GM20000 (cell line): ENCODE measurements at places on chromosomes 11 and 22.

DNA sequence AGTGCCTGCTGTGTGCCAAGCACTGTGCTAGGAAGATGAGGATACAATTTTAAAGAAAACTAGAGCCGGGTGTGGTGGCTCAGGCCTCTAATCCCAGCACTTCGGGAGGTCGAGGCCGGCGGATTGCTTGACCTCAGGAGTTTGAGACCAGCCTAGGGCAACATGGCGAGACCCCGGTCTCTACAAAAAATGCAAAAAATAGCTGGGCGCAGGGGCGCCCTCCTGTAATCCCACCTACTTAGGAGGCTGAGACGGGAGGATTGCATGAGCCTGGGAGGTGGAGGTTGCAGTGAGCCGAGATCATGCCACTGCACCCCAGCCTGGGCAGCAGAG lies 8.3 kb downstream of the TPBGL start:
- no peak for DNase-seq

GRCh38 chr11:2835296-2835695 lies 50.3 kb downstream of the CDKN1C start:
- no peak for DNase-seq

- no peak for DNase-seq
Observed at GRCh38 chr11:71566081-71566620, 788 bp downstream of the KRTAP5-10 start.

- peak; percentile 30 for DNase-seq
Observed at GRCh38 chr22:50577987-50578775, at the start of gene CPT1B. Gene CPT1B (minus strand): TSS chr22:50578427. CDS start chr22:50577915, 512 bp downstream.

- no peak for DNase-seq
Observed at GRCh38 chr11:41786087-41786486, 326.6 kb upstream of the LRRC4C start.

DNA sequence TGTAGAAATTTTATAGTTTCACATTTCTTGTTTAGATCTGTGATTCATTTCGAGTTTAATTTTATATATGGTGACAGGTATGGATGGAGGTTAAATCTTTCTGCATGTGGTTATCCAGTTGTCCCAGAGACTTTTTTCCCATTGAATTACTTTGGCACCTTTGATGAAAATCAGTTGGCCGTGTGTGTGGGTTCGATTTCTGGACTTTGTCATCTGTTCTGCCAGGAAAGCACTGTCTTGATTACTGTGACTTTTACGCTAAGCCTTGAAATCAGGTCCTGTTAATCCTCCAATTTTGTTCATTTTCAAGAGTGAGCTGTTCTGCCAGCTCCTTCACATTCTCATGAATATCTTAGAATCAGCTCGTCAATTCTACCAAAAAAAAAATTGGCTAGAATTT lies 107.4 kb downstream of the KCNQ1 start:
- no peak for DNase-seq

- no peak for DNase-seq
Observed at GRCh38 chr11:115333949-115334348, 170.3 kb downstream of the CADM1 start.

- no peak for DNase-seq
Observed at GRCh38 chr11:12961615-12962014, 47.5 kb upstream of the RASSF10 start.

DNA sequence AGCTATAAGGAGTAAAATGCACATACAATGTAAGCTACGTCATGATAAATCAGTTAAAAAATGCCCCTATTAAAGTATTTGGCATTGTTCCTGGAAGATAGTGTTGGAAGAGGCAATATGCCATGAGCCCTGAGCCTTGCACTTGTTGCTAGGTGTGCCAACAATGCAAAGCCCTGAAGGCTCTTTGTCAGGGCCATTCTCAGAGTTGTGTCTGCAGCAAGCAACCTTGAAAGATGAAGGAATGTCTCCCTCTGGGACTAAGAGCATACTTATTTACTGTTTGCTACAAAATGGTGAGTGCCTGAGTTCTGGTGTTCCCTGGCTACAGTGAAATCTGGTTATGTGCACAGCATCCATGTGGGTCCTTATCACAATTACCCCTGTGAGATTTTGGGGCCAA lies 322.3 kb upstream of the FAT3 start:
- DNase-seq = no peak

- no peak for DNase-seq
Observed at GRCh38 chr11:84837402-84838069, 789.6 kb downstream of the DLG2 start.

DNA sequence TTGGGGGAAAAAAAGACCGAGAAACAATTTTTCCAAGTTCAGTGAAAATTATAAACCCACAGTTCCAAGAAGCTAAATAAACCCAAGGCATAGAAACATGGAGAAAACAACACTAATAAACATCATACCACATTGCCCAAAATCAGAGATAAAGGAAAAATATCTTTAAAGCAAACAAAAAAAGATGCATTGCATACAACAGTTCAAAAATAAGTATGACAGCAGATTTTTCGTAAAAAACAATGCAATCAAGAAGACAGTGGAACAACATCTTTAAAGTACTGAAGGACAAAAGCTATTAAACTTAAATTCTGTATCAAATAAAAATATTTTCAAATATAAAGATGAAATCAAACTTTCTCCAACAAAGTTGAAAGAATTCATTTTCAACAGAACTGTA lies 921.3 kb downstream of the METTL15 start:
- DNase-seq = no peak

DNA sequence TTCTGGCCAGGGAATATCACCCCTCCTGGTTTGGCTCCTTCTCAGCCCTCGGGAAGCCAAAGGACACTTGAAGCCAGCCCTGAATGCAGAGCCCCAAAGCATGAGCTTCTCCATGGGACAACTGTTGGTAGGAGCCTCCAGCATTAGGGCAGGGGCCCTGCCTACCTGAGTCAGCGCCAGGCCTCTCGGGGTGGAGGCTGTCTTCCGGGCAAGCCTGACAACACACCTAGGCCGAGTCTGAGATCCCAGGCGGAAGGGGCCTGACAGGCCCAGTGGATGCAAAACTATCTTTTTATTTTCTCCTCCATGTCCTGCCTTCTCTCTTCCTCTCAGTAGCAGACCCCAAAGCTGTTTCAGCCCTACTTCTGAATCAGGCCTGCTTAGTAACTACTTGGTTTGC lies 27.6 kb downstream of the RCOR2 start:
- no peak for DNase-seq

DNA sequence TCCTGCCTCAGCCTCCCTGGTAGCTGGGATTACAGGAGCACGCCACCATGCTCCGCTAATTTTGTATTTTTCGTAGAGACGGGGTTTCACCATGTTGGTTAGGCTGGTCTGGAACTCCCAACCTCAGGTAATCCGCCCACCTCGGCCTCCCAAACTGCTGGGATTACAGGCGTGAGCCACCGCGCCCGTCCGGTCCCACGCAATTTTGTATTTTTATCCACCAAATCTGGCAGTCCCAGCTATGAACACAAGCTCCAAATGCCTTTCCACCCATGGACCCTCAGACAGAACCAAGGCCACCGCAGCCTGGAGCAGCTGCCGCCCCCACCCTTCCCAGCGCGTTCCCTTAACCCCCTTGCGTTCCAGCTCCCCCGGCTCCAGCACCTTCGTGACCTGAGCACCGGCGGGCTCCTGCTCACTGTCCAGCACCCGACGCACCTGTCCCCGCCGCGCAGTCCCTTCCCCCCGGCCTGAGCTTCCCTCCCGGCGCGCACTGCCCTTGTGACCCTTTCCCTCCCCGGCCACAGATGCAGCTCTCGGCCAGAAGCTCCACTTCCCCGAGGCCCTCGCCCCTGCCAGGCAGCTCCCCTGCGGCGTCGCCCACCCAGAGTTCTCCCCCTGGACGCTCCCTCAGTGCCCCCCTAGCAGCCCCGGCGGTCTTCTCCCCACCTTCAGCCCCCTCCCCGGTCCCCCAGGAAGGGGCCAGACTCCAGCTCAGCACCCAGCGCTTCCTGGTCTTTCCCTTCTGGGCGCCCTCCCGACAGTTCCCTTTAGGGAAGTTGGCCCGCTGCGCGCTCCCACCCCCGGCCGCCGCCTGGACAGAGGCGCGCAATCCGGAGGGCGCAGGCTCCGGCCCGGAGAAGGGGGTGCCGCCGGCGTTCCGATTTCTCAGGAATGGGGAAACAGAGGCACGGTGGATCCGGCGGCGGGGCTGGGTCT lies 5.6 kb upstream of the ZBED4 start:
- DNase-seq = no peak

GRCh38 chr11:134606251-134606650 lies 194.2 kb upstream of the B3GAT1 start:
- no peak for DNase-seq

GRCh38 chr11:65078151-65078550 lies 5.7 kb downstream of the CDCA5 start:
- DNase-seq = peak; percentile 63

DNA sequence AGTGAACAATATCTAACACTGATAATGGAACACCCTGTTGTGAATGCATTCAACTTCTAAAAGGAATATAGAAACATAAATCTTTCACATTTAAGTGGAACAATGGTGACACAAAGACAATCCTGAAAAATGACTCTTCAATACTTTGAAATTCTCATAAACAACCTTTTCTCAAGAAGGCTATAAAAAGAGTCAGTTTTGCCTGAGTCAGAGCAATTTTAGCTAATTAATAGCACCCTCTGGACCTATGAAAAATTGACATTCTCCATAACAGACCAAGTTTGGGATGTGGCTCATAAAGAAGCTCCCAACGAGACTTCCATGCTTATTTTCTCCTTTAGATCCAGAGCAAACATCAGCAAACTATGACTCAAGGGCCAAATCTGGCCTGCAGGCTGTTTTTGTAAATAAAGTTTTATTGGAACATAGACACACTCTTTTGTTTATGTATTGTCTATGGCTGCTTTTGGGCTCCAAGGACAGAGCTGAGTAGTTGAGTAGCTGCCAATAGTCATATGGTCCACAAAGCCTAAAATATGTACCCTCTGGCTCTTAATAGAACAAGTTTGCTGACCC lies 108.0 kb downstream of the MAML2 start:
- DNase-seq = no peak

DNA sequence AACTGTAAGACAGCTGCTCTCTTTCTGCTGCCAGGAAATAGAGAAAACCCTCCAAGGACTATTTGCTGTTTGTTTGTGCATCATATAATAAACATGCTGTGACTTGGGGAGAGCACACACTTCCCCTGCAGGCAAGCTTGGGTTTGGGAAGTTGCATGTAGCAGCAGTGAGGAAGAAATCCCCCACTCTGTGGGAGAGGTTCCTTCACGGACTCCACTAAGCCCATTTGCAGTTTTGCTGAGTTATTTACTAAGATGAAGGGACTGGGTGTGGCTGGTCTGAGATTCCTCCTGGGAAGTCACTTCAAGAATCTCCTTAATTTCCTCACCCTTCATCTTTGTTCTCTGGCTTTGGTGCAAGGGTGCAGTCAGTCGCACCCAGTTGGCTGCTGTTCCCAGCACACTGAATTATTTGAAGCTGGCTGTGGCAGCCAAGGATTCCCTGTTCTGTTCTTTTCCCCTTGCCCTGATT lies 104.9 kb downstream of the ARFGAP2 start:
- DNase-seq = no peak

DNA sequence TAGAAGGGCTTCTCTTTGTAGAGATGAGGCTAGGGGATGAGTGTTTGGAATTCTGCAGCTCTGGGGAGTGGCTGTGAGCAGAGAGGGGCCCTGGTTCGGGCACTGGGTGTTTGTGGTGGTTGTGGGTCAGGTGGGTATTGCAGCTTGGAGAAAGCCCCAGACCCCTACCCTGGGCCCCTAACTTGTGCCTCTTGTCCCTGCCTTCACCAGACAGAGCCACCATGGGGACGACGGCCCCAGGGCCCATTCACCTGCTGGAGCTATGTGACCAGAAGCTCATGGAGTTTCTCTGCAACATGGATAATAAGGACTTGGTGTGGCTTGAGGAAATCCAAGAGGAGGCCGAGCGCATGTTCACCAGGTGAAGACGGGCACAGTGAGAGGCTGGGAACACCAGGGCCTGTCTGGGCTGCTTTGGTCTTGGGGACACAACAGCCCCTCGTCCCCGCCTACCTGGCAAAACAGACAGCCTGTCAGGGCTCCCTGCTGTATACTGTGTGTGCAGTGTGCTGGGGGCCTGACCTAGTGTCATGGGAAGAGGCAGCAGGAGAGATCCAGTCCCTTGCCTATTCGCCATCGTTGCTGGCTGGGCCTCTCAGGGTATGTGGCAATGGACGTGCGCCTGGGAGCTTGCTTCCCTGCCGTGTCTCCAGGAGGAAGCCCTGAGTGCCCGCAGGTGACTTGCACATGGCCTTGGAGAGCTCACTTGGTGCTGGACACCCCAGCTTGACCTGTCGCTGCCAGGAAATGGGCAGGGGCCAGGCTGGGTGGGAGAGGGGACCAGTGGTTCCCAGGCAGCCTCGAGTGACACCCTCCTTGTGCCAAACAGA lies 4.3 kb downstream of the INCENP start:
- no peak for DNase-seq

DNA sequence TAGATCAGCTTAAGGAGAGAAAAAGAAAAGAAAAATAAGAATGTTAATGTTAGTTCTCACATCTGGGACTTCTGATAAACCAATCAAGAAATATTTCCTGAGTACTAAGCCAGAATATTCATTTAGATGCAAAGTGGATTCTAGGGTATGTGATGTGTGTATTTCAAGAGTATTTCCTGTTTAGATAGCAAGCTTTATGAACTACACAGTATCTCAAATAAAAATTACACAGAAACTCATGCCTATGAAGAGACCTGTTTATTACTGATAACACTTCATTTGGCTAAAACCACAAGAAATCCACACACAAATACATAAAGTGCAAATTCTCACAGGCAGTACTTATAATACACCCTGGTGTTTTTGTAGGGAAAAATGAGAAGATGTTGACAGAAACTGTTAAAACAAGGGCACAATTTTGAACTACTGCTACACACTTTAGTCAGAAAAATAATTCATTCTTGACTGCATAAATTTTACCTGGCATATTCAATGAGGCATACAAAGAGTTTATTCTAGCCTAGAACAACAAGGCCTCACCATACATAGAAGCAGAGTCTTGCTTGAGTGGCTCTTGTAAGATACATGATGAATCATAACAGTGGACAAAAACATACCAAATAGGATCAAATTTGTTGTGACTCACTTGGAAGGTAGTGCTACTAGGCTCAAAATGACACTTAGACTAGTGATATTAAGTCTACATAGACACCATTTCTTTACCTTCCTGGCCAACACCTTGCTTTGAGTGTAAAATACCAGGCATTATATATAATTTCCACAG lies 18.8 kb upstream of the P4HA3 start:
- no peak for DNase-seq

DNA sequence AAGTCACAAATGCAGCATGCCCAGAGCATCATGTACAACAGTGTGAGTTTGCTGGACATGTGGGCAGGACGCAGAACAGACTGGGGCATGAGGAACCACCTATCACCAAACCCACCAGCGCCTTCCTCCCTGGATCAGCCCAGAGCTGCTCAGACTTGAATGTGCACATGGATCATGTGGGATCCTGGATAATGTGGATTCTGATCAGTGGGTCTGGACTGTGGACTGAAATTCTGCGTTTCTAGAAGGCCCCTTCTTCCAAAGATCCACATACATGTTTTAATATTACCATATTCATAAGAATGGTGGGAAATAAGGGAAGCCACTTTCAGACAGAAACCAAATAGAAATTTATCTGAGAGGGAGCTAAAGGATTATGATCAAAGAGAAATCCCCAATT lies 85.6 kb upstream of the VPREB1 start:
- DNase-seq = no peak
